A549 treated with Mapracorat at 1 μM for 4 hours (cell line): ENCODE measurements at places on chromosomes 6 and 20. TPM values are rescaled to one million over a fixed set of nuclear protein-coding genes. Genes with fewer than 3 reads are reported as not detected.

Gene SIM1
- total RNA-seq = not detected in 5 replicates

Gene CST9L
- not detected in 5 replicates for total RNA-seq

Gene PKHD1
- total RNA-seq = not detected in 5 replicates

Gene HAO1
- total RNA-seq = not detected in 5 replicates

Gene SLC22A1
- total RNA-seq = 1.9 to 3.3 TPM (median 2.4 TPM) in 5 replicates

Gene PRICKLE4
- total RNA-seq = 0.47 to 0.91 TPM (median 0.66 TPM) in 5 replicates

Gene XKR7
- 0.01 to 0.02 TPM in 2 of 5 replicates, not detected in the others for total RNA-seq

Gene E2F1
- 21.9 to 30.7 TPM (median 30.2 TPM) in 5 replicates for total RNA-seq

Gene ECT2L
- total RNA-seq = not detected in 5 replicates

Gene TUBB2B
- total RNA-seq = 12.6 to 15.2 TPM (median 14.4 TPM) in 5 replicates

Gene OPRM1
- not detected in 5 replicates for total RNA-seq

Gene SPDEF
- total RNA-seq = 1.2 to 2.1 TPM (median 1.6 TPM) in 5 replicates

Gene CRYBG1
- 0.60 to 0.80 TPM (median 0.67 TPM) in 5 replicates for total RNA-seq

Gene BFSP1
- total RNA-seq = 3.7 to 5.1 TPM (median 4.1 TPM) in 5 replicates

Gene CLDN20
- total RNA-seq = not detected in 5 replicates

Gene PROKR2
- total RNA-seq = not detected in 5 replicates

Gene SCRT2
- 0.08 TPM in 1 of 5 replicates, not detected in the others for total RNA-seq

Gene RAB32
- 35.7 to 45.1 TPM (median 43.7 TPM) in 5 replicates for total RNA-seq

Gene ZNF311
- 0.10 to 0.29 TPM (median 0.18 TPM) in 5 replicates for total RNA-seq

Gene FKBP1C
- total RNA-seq = 1.5 to 2.4 TPM (median 2.0 TPM) in 5 replicates

Gene MROH8
- 0.84 to 1.2 TPM (median 1.1 TPM) in 5 replicates for total RNA-seq

Gene SLC44A4
- 0.15 TPM in 1 of 5 replicates, not detected in the others for total RNA-seq

Gene MATN4
- 0.09 to 0.26 TPM (median 0.15 TPM) in 4 of 5 replicates, not detected in the other for total RNA-seq

Gene SFTA2
- total RNA-seq = 0.27 TPM in 1 of 5 replicates, not detected in the others

Gene CLPSL2
- total RNA-seq = 0.79 to 1.4 TPM (median 0.94 TPM) in 4 of 5 replicates, not detected in the other

Gene MEP1A
- total RNA-seq = not detected in 5 replicates

Gene GMPR
- total RNA-seq = 3.8 to 6.8 TPM (median 6.0 TPM) in 5 replicates

Gene TMC2
- total RNA-seq = not detected in 5 replicates

Gene FAM184A
- 0.10 TPM in 1 of 5 replicates, not detected in the others for total RNA-seq

Gene TMEM239
- not detected in 5 replicates for total RNA-seq

Gene PSORS1C1
- total RNA-seq = 4.2 to 5.7 TPM (median 4.4 TPM) in 5 replicates

Gene SLC52A3
- 0.32 to 0.57 TPM (median 0.48 TPM) in 5 replicates for total RNA-seq

Gene RXRB
- total RNA-seq = 16.8 to 21.8 TPM (median 19.3 TPM) in 5 replicates

Gene LY6G6F
- not detected in 5 replicates for total RNA-seq

Gene PLEKHG1
- 0.36 to 0.61 TPM (median 0.51 TPM) in 5 replicates for total RNA-seq

Gene ENTPD6
- total RNA-seq = 152 to 186 TPM (median 168 TPM) in 5 replicates

Gene TMEM244
- not detected in 5 replicates for total RNA-seq

Gene EGFL8
- 0.82 to 2.3 TPM (median 1.5 TPM) in 5 replicates for total RNA-seq

Gene APCDD1L
- total RNA-seq = 0.05 to 0.08 TPM (median 0.07 TPM) in 3 of 5 replicates, not detected in the others

Gene EMILIN3
- total RNA-seq = 0.30 to 0.63 TPM (median 0.43 TPM) in 5 replicates

Gene CST5
- not detected in 5 replicates for total RNA-seq

Gene SUMO4
- total RNA-seq = not detected in 5 replicates

Gene GTF3C6
- 88.5 to 101 TPM (median 96.2 TPM) in 5 replicates for total RNA-seq

Gene SGK1
- total RNA-seq = 61.3 to 101 TPM (median 68.7 TPM) in 5 replicates

Gene CCN5
- 25.9 to 39.9 TPM (median 27.5 TPM) in 5 replicates for total RNA-seq

Gene WFDC12
- total RNA-seq = not detected in 5 replicates

Gene CD164
- 90.2 to 113 TPM (median 108 TPM) in 5 replicates for total RNA-seq
